ENCODE measurements at places on chromosomes 1 and 21.

DNA sequence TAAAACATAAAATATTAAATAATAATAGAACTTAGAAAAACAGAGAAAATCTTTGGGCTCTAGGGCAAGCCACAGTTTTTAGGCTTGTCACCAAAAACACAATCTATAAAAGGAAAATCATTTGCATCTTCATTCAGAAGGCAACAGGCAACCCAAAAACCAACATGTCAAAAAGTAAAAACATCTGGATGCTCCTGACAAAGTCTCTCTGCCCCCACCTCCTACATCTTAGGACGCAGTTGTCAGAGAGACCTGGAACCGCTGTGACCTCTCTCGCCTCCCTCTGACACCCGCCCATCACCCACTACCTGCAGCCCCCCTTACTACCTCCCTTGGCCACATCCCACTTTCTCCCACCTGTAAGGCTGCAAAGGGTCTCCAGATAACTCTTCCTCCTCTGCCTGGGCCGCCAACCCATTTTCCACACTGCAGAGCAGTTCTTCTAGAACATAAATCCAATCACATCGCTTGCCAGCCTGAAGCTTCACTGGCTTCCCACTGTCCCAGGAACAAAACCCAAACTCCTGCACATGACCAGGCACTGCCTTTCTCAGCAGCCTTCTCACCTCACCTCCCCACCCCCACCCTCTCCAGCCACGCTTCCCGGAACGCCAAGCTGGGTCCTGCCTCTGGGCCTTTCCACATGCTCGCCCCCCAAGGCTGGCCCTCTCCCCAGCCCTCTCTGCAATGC is 14.7 kb downstream of the PRDM15 start:
- DNase-seq = no peak

- DNase-seq = peak; percentile 81
These were observed 188.2 kb downstream of the ZBTB18 start for GRCh38 chr1:244239261-244239770.

GRCh38 chr1:30538993-30539867 is 184.2 kb downstream of the MATN1 start:
- no peak for DNase-seq

- no peak for DNase-seq
These were observed 54.0 kb upstream of the LRP8 start for GRCh38 chr1:53381790-53382401.

DNA sequence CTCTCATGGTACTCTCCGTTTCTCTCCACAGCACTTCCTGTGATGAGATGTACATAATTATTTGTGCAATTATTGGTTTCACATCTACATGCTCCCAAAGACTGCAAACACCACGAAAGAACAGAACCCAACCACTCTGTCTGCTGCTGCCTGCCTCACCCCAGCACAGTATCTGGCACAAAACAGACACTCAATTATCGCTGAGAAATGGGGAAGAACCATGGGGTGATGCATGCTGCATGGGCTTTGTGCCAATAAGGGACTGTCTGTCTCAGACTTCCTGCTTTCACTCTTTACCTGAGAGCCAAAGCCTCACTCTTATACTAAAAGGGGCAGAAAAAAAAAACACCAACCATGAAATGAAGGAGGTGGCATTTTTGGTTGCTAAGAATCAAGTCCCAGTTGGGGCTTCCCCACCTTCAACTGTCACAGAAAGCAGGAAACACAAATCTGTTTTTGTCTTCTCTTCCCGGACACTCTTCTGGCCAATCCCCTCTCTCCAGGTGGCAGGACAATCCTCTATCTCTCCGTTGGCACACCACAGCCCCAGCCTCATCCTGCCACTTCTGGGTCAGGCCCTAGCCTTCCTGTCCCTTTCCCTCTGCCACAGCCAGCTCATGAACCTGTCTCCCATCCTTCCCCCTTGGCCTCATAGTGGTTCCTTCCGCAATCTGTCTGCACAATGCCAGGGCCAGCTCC is 82.0 kb downstream of the TGFBR3 start:
- DNase-seq = no peak

DNA sequence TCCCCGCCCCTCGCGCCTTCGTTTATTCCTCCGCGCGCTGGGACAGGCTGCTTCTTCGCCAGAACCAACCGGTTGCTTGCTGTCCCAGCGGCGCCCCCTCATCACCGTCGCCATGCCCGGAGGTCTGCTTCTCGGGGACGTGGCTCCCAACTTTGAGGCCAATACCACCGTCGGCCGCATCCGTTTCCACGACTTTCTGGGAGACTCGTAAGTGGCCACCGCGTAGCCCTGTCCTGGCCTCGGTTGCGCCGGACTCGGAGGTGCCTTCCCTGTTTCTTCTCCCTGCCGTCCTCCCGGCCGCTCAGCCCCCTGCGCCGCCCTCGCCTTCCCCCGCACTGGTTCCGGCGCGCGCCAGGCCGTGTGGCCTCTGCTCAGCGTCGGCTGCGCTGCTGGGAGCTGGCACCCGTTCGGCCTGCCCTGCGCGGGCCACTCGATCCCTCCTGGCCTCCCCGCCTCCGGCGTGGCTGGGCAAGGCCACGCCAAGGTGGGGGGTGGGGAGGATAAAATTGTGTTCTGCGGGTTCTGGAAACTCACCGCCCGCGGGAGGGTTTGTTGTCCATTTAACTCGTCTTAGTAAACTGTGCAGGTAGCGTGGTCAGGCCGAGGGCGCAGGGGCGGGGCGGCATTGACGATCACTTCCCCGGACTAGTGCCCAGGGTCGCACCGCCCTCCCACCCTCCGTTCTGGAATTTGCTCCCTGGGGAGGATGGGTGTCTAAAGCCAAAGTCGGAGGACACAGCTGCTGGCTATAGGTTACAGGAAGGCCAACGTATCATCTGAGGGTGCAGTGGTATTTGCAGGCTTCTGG is at the start of gene PRDX6:
Gene PRDX6, plus strand, starts transcription at position 50 of the 808 bp plus-strand sequence. Its CDS starts 63 bp downstream, at position 113.
- peak; percentile 39 for DNase-seq

DNA sequence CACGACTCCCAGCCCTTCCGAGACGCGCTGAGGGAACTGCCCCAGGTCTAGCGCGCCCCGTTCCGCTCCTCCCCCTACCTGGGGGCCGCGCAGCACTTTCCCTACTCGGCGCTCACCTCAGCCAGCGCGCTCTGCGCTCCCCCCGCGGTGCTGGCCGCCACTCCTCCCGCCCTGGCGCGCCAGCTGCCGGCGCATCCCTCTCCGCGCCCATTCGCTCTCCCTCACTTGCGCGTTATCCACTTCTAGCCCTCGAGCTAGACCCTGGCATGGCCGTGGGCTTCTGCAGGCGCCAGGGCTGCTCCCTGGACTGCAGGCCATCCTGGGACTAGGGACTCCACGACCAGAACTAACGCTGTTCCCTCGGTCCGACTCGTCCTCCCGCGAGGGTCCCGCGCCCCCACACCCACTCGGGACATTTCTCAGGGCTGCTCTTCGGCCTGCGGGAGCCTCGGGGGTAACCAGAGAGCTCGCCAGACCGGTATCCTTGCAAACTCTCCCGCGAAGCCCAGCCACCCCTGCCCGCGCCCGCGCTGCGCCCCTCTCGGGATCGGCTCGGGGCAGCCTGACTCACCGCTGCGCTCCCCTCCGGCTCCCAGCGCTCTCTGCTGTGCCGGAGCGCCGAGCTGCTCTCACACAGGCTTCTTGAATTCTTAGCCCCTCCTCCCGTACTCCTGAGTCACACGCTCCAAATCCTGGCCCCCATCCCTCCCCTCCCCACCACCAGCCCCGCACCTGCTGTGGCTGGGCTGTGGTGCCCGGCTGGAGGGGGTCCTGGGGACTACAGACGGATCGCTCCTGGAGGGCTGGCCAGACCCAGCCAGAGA is at the start of gene NGF:
Gene NGF, minus strand, starts transcription at position 617 of the 824 bp plus-strand sequence. CDS start 51,454 bp downstream, outside the sequence.
- peak; percentile 41 for DNase-seq

DNA sequence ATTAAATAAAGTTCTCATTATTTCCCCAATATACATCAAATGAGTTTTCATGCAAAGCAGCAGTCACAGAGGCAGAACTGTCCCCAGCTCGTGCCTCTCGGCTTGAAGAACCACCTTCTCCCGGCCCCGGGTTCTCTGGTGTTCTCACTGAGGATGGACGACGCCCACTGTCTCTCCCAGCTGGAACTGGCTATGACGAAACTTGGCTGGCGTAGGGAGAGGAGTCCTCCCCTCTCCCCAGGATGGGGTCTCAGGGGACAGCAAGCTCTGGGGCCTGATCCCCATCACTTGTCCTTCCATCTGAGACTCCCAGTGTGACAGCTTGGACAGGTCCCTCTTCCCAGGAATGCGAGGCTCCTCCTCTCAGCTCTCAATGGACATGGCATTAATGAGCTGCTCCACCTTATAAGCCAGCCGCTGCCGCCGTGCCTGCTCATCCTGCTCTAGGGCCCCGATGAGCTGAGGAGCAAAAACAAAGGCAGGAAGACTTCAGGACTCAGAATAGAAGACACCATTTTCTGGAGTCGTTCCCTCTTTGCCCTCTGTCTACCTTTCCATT is 116.0 kb upstream of the CD34 start:
- DNase-seq = no peak

GRCh38 chr1:174426153-174426552 is 21.6 kb upstream of the GPR52 start:
- no peak for DNase-seq

DNA sequence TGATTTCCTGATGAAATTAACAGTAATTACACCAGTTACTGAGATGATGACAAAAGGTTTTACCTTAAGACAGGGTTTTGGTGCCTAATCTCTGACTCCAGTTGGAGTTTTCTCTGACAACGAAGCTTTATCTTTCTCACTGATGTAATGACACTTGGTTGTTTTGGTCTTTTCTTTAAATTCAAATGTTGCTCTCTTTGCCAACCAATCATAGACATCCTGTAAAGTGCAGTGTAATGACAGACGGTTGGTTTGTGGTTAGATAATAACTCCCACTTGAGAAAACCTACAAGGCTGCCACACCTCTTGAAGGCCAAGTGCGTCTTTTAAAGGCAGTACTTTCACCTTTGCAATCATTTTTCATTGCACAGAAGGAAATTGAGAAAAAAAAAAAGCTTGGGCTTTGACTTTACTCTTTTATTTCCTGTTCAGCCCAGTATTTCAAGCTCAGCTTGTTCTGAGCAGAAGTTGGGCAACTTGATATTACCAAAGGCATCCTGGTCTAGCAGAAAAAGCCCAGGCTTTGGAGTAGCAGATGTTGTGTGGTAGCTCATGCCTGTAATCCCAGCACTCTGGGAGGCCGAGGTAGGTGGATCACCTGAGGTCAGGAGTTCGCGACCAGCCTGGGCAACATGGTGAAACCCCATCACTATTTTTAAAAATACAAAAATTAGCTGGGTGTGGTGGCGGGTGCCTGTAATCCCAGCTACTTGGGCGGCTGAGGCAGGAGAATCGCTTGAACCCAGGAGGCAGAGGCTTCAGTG is 14.9 kb downstream of the PDIK1L start:
- peak; percentile 9 for DNase-seq

- no peak for DNase-seq
These were observed 62.3 kb downstream of the PTGS2 start for GRCh38 chr1:186617926-186618325.

DNA sequence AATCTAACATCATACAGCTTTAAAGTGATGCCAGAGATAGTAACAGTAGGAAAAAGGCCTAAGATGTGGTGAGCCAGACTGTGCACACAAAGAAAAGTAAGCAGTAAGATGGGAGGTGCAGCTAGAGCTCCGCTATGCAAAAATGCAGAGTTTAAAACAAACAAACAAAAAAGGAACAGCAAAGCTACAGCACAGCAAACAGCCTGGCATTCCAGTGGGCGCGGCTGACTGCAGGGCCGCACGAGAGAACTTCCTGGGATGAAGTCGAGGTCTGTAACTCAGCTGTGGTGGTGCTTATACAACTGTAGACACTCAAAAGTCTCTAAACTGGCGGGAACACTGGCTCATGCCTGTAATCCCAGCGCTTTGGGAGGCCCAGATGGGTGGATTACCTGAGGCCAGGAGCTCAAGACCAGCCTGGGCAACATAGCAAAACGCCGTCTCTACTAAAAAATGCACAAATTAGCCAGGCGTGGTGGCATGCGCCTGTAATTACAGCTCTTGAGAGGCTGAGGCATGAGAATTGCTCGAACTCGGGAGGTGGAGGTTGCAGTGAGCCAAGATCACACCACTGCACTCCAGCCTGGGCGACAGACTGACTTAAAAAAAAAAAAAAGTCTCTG is 30.1 kb downstream of the PRDM15 start:
- DNase-seq = no peak

DNA sequence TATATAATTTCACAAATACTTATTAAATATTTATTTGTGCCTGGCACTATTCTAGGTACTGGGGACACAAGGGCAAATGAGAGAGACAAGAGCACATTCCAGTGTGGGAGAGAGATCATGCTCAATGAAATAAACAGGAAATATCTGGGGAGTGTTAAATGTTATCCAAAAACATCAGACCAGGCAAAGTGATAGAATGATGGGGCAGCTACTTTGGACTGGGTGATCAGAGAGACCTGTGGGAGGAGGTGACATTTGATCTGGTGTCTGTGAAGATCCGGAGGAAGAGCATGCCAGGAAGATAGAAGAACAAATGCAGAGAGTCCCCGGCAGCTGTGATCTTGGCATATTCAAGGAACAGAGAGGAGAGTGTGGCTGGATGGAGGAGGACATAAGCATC is 27.5 kb upstream of the GNG12 start:
- DNase-seq = no peak

GRCh38 chr1:111770916-111771315 is 15.2 kb downstream of the DDX20 start:
- no peak for DNase-seq

DNA sequence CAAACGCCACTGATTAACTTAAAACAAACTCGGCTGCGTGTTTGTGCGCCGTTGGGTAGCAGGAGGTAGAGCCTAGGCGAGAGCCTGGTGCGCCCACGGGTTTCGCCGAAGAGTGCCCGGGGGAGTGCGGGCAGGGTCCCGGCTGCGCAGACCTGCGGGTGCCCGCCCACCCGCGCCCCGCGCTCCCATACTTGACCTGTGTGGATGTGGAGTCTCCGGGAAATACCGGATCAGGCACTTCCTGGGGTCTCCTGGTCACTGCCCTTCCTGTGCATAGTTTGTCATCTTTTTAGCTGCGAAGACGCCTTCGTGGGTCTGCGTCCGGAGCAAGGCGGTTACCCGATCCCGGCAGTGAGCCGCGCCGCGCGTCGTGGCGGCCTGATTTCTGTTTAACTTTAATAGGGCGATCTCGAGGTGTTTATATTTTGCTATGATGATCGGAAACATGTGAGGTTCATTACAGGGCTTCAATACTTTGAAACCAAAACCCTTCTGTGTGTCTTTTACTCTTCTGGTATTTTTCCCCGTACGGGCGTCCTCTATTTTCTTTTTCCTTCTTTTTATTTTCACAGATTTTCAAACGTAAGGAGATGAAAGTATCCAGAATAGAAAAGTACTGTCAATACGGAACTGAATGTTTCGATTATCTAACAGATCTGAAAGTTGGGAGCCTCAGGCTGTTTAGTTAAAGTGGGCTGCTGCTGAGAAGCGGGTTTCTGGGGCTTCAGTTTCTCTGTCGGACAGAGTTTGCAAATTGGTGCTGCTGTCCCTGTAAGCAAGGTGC is 15.2 kb downstream of the NR5A2 start:
- no peak for DNase-seq
